ENCODE measurements at places on chromosomes 3 and 15.

DNA sequence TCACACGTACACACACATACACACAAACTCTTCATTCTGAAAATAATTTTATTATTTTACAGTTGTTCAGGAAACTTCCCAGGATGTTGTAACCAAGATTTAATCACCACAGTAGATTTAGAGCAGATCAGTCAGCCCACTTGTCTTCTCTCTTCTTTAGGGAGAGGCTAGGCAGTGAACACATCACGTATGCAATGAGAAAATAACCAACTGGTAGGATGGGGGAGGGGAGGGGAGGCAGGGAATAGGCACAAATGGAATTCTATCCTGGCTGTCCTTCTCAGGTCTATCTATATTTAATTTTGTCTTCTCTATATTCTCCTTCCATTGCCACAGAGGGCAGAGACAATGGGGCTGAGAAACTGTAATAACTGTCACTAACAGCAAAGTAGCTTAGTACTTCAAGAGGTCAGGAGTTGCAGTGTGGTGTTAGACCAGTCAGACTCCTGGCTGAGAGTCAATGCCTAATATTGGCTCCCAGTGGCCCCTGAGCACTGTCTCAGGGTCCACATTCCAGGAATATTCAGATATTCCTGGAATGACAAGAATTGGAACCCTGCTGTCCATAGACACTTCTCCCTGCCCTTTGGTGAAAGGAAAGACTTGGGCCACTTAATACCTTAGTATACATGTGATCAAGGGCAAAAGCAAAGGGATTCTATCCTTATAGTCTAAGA is 2.6 kb upstream of the HCLS1 start:
- DNase-seq: no peak

- DNase-seq: no peak
These were observed 224.9 kb upstream of the ZNF717 start for GRCh38 chr3:76010252-76010651.

DNA sequence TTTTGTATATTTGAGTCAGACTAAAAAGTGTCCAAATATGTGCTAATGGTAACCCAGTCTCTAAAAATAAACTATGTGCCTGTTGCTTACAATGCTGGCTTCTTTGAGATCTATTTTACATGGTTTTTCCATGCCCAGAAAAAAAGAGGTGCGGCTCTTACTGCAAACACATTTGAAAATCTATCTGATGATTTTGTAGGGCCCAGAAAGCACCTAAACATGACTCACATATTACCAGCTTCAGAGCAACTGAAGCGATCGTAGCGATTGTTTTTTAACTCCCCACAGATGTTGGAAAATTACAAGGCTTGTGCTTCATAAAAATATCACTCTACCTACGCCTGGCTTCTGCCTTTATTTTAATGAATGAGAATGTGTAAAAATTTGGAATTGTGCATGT is 53.5 kb downstream of the SUCNR1 start:
- DNase-seq: no peak

GRCh38 chr3:52225452-52226228 is at the start of gene TLR9:
TSS of gene TLR9 (minus strand) at chr3:52225645. CDS start at chr3:52225529, 116 bp downstream.
- no peak for DNase-seq

- peak; percentile 77 for DNase-seq
These were observed at the start of gene CAMKV for GRCh38 chr3:49869525-49870126. TSS of gene CAMKV (minus strand) at chr3:49869906. CDS start at chr3:49862388, 7,518 bp downstream.
